ENCODE measurements at places on chromosomes 6 and 20.
A peak's percentile ranks its signal among the peaks of the same experiment; 100 is the strongest.

DNA sequence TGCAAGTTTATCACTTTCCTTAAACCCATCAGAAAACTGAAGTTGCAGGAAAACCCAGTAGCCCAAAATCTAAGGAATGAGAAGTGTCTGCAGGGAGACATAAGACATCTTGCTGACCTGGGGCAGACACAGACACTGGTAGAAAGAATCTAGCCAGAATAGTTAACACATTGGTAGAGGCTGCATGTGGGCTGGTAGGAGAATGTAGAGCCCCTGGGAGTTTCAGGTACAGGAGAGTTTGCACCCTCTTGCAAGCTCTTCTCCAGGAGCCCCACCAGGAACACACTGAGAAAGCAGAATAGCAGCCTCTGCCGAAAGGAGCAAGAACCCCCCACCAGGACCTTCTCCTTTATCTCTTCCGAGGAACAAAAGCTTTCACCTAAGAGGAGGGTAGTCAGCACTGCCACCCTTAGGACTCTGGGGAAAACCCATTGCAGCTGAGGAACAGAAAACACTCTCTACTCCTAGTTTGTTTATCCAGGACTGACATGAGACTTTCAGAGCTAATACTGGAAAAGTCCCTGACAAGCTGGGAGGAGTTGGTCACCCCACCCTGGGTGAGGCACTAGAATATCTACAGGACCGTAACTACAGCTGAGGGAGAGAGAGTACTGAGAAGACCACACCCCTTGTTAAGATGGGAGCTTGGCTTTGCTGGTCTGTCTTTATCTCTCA lies 10.5 kb upstream of the OGFRL1 start:
- DNase-seq = no peak

GRCh38 chr6:135576055-135576454 lies 78.5 kb upstream of the AHI1 start:
- no peak for DNase-seq

- no peak for DNase-seq
These were observed 12.7 kb downstream of the SUPT3H start for GRCh38 chr6:45365036-45365435.

DNA sequence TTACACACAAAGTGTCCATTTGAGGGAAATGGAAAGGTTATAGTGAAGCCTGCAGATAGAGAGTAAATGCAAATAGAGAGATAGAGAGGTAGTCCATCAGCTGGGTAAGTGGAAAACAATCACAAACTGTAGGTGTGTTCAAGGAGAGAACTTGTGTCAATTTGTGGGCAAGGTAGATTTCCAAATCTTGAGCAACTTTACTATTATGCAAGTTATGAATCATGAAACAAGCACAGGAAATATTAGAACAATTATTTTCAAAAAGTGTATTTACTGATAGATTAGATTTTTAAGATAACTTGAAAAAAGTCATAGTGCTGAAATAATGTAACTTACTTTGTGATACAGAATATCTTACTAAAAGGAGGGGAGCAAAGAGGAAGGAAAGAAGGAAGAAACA lies 792.9 kb downstream of the EYS start:
- DNase-seq = no peak

DNA sequence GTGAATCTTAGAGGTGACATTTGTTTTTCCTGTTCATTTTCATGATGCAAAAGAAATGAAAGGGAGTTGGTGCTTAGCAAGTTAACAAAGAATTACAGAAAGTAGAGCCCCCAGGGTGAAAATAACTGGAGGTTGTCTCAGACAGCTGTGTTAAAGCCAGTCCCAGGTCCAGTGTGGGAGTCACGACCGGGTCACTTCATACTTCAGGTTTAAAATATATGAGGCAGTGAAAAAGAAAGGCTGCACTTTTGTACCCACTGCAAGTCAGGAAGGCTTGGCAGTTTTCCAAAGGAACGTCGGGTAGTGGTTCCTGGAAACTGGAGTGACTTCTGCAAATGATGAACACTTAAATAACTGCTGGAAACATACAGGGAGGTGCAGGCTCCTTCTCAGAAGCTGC lies 91.5 kb upstream of the THBS2 start:
- no peak for DNase-seq

- DNase-seq = no peak
These were observed 603.2 kb downstream of the RNF144B start for GRCh38 chr6:18990059-18990978.

GRCh38 chr6:83381949-83382348 lies 48.9 kb downstream of the ME1 start:
- DNase-seq = no peak

DNA sequence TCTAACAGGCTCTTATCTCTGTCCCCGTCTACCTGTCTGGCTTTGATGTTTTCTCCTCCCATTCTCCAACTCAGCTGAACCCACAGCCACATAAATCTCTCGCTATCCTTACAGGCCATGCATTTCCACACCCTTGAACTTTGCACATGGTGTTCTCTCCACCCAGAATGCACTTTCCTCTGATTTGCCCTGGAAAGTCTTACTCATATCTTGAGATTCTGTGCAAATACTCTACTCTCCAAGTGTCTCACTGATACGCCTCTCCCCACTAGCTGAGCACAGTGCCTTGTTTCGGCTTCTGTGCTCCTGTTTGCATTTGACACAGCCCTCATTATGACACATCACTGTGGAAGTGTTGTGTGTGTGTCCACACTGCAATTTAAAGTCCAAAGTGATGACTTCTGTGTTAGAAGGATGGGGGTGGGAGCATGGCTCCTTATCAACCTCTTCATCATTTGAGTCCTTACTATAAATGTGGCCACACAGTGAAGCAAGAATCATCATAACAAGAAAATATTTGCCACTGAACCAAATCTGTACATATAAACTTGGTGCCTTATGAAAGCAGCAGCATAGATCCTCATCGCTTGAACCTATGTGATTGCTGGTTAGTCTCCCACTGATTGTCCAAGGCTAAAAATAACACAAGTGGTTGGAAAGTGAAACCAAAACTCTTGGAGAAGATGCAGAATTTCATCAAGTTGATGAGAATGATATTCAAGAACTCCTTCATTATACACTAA lies 5.5 kb upstream of the PRELID3B start:
- no peak for DNase-seq

DNA sequence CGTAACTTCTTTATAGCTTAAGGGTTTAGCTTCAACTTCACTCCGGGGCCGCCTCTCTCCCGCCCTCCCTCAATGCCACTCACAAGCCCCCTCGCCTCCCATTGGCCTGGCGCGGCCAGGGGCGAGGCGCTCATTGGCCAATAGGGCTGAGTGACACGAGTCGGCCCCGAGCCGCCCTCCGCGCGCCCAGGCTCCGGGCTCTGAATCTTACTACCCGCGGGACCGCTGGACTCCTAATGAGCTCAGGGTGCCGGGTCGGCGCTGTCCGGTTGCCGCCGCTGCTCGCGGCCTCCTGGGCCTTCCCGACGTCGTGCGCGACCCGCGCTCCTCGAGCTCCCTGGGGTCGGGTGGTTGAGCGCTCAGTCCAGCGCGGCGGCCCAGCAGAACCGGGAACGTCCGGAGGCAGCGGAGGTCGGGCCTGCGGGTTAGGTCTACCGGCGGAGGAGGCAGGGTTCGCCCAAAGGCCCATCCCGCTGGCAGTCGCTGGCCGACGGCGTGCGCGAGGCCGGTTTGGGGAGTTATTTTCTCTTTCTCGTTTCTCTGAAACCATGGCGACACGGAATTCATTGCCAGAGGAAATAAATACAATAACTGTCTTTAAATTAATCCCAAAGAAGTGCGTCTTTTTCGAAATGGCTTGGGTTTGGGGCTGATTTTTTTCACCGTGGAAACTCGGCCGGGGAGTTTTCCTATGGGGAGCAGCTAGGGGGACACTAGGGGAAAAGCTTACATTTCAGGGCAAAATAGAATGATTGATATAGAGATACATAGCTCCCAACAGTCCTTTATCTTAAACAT lies at the start of gene SIM1:
Gene SIM1 (minus strand): TSS at position 19 of the 798 bp plus-strand sequence. CDS start 1,453 bp downstream, outside the sequence.
- no peak for DNase-seq

- DNase-seq = no peak
These were observed 41.0 kb downstream of the ZMYND8 start for GRCh38 chr20:47315339-47316056.

- no peak for DNase-seq
These were observed 10.3 kb downstream of the MOG start for GRCh38 chr6:29667158-29667557.

GRCh38 chr6:13445744-13446115 lies 41.7 kb downstream of the GFOD1 start:
- no peak for DNase-seq

GRCh38 chr6:55516736-55517135 lies 62.3 kb downstream of the HMGCLL1 start:
- DNase-seq = no peak

GRCh38 chr20:64074963-64075362 lies 4.4 kb downstream of the RGS19 start:
- no peak for DNase-seq

DNA sequence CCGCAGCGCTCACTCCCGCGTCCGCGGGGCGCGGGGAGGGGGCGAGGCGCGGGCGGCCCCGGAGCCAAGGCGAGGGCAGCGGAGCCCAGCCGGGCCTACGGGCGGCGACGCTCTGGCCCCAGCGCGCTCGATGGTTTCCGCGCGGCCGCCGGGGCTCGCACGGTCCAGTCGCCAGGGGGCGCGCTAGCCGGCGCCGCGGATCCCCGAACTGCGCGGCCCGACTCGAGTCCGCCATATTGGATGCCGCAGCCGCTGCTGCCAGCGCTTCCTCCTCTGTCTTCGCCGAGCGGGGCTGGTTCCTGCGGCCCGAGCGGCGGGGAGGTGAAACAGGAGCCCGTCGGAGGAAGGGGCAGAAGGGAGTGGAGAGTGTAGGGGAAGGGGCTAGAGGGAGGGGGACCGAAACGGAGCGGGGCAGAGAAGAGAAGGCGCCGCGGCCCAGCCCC lies at the start of gene SCAF8:
Gene SCAF8 (plus strand): TSS at position 234 of the 443 bp plus-strand sequence. CDS start 485 bp downstream, outside the sequence.
- peak; percentile 59 for DNase-seq

GRCh38 chr20:23254034-23254433 lies 96.6 kb upstream of the NXT1 start:
- no peak for DNase-seq

- DNase-seq = no peak
These were observed 213.6 kb upstream of the PLCB4 start for GRCh38 chr20:8855315-8855714.

GRCh38 chr20:50980071-50980681 lies 21.6 kb downstream of the MOCS3 start:
- no peak for DNase-seq

GRCh38 chr6:41462033-41462432 lies 84.1 kb upstream of the FOXP4 start:
- no peak for DNase-seq

- DNase-seq = no peak
These were observed 23.4 kb downstream of the SCML4 start for GRCh38 chr6:107800564-107801164.

DNA sequence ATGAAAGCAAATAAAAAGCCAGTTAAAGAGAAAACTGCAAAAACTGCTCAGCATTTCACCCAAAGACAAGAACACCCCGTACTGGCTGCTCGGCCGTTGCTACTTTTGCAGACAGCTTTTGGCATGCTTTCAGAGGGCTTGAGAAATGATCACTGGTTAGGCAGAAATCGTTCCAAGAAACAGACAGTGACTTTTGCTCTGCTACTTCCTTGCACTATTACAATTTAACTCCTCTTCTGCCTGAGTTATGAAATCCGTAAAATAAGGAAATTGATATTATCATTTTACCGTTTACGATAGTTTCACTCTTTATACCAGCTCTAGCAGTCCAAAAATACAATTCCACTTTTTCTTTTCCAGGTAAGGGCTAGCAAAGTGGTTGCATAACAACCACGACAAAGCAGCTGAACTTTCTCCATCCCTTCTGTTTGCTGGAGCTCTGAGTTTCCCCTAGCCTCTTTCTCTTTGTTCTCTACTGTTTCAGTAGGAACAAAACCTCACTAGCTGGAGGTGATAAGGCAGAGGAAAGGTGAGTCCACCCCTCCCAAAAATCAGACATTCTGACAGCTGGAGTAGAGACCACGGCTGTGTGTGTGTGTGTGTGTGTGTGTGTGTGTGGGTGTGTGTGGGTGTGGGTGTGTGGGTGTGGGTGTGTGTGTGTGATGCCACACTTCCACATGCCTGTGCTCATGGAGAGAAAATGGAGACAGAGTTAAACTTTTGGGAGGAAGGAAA lies 191.8 kb upstream of the RREB1 start:
- DNase-seq = no peak

- DNase-seq = no peak
These were observed 18.5 kb upstream of the ZSCAN9 start for GRCh38 chr6:28206527-28206926.

GRCh38 chr6:141488488-141488887 lies 644.2 kb upstream of the GJE1 start:
- DNase-seq = no peak

DNA sequence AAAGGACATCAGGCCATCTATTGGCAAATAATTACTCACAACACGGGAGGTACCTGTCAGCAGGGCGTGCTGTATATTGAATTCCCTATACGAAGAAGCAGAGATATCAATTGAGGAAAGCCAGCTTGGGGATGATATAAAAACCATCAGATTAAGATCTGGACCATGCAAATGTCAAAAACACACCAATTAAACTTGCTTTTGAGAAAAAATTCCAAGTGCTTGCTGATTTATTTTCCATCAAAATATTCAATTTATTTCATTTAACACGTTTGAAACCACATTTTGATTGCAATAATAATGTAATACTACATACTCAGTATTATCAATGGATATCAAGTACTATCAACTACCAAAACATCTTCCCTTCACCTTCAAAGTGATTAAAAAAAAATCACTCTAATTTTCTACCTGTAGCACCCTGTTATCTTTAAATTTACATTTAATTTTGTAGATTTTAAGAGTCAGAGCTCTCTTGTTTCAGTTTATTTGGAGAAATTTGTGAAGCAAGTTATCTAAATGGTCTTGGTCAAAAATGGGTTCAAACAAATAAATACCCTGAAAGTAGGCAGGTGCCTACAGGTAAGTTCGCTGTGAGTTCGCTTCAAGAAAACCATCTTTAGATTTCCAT lies 6.8 kb upstream of the TBX18 start:
- DNase-seq = no peak

- DNase-seq = no peak
These were observed 547 bp downstream of the SAMD5 start for GRCh38 chr6:147508866-147509608.

DNA sequence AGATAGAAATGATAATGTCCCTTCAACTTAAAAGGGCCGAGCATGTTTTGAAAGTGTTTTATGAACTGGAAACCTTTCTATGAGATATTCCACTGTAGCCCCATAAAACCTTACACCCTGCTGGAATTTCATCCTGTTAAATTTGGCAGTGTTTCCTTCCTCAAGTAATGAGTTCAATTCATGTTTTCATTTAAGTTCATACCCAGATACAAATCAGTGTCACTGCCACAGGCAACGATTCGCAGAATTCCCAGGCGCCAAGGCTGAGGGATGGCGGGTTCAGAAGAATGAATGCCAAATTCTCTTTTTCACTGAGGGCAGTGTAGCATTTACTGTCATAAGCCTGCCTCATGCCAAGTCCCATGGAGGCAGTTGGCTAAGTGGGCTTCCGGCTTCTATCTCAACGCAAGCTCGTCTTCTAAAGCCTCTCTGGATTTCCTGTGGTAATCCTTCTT lies 511.8 kb upstream of the ID4 start:
- DNase-seq = no peak

All from stimulated activated CD8-positive, alpha-beta memory T cell treated with anti-CD3 and anti-CD28 coated beads, Interleukin-4, amount 100 ng/mL, for 1 hour (primary cell).